ENCODE measurements at places on chromosomes 16 and 17. TPM values are rescaled to one million over a fixed set of nuclear protein-coding genes. Genes with fewer than 3 reads are reported as not detected.

DNA sequence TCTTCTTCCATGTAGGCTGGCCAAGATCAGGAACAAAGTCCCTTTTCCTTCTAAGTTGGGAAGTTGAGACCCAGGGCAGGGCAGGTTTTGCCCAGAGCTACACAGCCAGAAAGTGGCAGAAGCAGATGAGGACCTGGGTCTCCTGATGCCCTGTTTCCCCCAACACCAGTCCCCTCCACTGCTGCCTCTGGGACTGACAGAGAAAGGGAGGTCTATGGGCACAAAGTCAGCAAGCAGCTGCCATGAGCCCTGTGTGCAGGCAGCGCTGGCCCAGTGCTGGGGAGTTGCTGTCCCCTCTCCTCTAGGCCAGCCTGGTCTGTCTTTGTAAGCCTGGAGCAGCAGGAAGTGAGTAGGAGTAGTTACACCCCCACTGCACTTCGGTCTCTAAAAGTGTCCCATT, 46.9 kb upstream of the NKD1 start:
- no peak overlapping the region for H3K4me3 ChIP-seq
- H3K27ac ChIP-seq = no peak overlapping the region
- no peak for DNase-seq
- H3K4me1 ChIP-seq = no peaks in the 10 kb centered on the region
- H3K27me3 ChIP-seq = no peaks in the 10 kb centered on the region

DNA sequence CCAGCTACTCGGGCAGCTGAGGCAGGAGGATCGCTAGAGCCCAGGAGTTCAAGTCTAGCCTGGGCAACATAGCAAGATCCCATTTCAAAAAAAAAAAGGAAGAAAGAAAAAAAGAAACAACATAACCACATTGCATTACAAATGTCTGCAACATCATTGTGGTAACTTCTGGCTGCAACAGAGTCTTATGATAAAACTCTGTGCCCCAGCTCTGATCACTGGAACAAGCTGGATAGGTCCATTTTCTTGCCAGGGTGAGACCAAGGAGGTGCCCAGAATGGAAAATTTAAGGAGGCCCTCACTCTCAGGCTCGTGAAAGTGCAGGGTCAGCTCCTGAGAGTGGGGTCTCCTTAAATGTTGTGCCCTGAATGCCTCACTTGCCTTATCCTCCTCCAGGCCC, 37.8 kb upstream of the KDM8 start:
- H3K4me3 ChIP-seq = no peak overlapping the region
- H3K36me3 ChIP-seq = no peaks in the 10 kb centered on the region
- no peaks in the 10 kb centered on the region for H3K4me1 ChIP-seq
- no peak for DNase-seq
- no peak overlapping the region for H3K27ac ChIP-seq
- no peaks in the 10 kb centered on the region for H3K27me3 ChIP-seq

GRCh38 chr17:43770957-43771356, 7.8 kb downstream of the DUSP3 start:
- H3K36me3 ChIP-seq = peaks cover 70% of the 10 kb centered on the region
- no peak for DNase-seq
- no peak overlapping the region for H3K27ac ChIP-seq
- H3K4me3 ChIP-seq = no peak overlapping the region

- H3K4me3 ChIP-seq = peak overlapping the region; percentile 69
- peak overlapping the region; percentile 93 for H3K27ac ChIP-seq
- H3K36me3 ChIP-seq = no peaks in the 10 kb centered on the region
- no peak for DNase-seq
- no peaks in the 10 kb centered on the region for H3K27me3 ChIP-seq
Observed at GRCh38 chr17:75088465-75089417, 987 bp downstream of the SLC16A5 start.

DNA sequence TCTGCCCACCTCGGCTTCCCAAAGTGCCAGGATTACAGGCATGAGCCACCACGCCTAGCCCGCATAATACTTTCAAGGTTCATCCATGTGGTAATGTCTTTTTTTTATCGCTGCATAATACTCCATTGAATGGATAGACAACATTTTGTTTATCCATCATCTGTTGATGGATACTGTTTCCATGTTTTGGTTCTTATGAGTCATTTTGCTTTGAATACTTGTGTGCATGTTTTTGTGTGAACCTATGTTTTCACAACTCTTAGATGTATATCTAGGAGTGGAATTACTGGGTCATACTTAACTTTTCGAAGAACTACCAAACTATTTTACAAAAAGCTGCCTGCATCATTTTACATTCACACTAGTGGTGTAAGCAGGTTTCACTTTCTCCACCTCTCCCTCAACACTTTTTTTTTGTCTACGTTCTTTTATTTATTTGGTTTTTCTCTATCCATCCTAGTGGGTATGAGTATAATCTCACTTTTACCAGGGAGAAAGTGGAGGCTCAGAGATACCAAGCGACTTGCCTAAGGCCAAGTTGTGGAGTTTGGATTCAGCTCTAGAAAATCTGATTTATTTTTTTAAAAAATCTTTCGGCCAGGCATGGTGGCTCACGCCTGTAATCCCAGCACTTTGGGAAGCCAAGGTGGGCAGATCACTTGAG, 151.2 kb downstream of the CMIP start:
- no peak overlapping the region for H3K27ac ChIP-seq
- no peak for DNase-seq
- peaks cover 12% of the 10 kb centered on the region for H3K4me1 ChIP-seq
- no peak overlapping the region for H3K4me3 ChIP-seq
- H3K27me3 ChIP-seq = no peaks in the 10 kb centered on the region

- no peaks in the 10 kb centered on the region for H3K27me3 ChIP-seq
- no peak overlapping the region for H3K4me3 ChIP-seq
- H3K36me3 ChIP-seq = peaks cover 52% of the 10 kb centered on the region
- no peak for DNase-seq
- peaks cover 27% of the 10 kb centered on the region for H3K4me1 ChIP-seq
- H3K27ac ChIP-seq = peak overlapping the region; percentile 67
Observed at GRCh38 chr17:28925912-28926365, 23.1 kb upstream of the DHRS13 start.

GRCh38 chr16:1906846-1907165, 11.4 kb downstream of the HS3ST6 start:
- H3K27ac ChIP-seq = no peak overlapping the region
- H3K27me3 ChIP-seq = peaks cover 19% of the 10 kb centered on the region
- DNase-seq = no peak
- H3K4me3 ChIP-seq = no peak overlapping the region

GRCh38 chr17:263271-263670, 81.8 kb upstream of the DOC2B start:
- no peak for DNase-seq
- no peak overlapping the region for H3K27ac ChIP-seq
- H3K4me3 ChIP-seq = no peak overlapping the region
- H3K36me3 ChIP-seq = no peaks in the 10 kb centered on the region

GRCh38 chr16:23863511-23864422, 28.0 kb downstream of the PRKCB start:
- no peaks in the 10 kb centered on the region for H3K36me3 ChIP-seq
- no peaks in the 10 kb centered on the region for H3K27me3 ChIP-seq
- peaks cover 27% of the 10 kb centered on the region for H3K4me1 ChIP-seq
- DNase-seq = no peak

DNA sequence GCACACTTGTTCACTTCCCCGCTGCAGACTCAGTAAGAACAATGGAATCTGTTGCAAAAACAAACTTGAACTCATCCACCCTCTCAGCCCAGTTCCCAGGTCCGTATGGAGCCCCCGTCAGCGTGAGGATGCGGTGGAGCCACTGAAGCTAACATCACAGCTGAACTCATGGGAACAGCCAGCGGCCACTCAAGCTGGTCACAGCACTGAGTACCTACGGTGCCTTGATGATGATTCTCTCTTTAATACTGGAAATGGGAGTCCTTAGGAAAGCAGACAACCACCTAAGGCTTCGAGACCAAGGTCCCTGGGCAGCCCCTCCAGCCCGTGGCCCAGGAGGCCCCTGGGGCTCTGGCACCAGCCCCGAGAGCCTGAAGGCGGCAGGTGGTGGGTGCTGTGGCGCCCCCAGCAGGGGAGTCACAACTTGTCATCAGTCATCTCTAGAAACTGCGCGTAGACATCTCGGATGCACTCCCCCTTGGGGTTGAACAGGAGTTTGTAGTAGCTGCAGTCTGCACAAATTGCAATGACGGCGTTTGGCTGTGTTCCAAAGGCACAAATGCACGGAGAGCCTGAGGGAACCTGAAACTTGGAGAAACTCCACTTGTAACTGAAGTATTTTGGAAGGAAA, 31.0 kb upstream of the RHOT1 start:
- no peak for DNase-seq
- H3K27ac ChIP-seq = no peak overlapping the region
- H3K36me3 ChIP-seq = no peaks in the 10 kb centered on the region
- no peak overlapping the region for H3K4me3 ChIP-seq

ASPHD1 gene
- 4.4 TPM for total RNA-seq

GINS2 gene
- total RNA-seq = 0.46 TPM

- no peaks in the 10 kb centered on the region for H3K36me3 ChIP-seq
- no peaks in the 10 kb centered on the region for H3K4me1 ChIP-seq
- H3K27me3 ChIP-seq = no peaks in the 10 kb centered on the region
- no peak overlapping the region for H3K27ac ChIP-seq
- DNase-seq = no peak
Observed at GRCh38 chr16:35184356-35184870, 1725.0 kb downstream of the TP53TG3F start.

MILR1 gene
- 17.9 TPM for total RNA-seq

AIPL1 gene
- not detected for total RNA-seq

C17orf107 gene
- 2.7 TPM for total RNA-seq

ABCC12 gene
- total RNA-seq = not detected

DNA sequence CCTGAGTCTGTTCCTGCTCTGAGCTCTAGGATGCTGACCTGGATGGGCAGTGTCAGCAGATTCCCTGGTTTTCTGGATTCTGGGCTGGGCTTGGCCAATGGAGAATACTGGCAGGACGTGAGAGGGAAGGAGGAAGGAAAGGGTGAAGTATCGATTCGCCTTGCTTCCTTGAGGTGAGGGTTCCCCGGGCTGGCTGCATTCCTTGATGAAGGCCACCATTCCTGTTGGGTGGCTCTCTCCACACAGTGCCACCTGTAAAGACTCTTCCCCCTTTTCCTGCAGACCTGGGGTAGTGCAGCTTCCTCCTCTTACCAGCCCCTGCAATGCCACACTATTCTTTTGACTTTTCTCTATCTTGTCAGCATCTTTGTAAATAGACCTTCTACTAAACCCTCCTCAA, 58.1 kb upstream of the TANC2 start:
- no peak overlapping the region for H3K27ac ChIP-seq
- H3K4me1 ChIP-seq = no peaks in the 10 kb centered on the region
- no peaks in the 10 kb centered on the region for H3K36me3 ChIP-seq
- no peaks in the 10 kb centered on the region for H3K27me3 ChIP-seq
- H3K4me3 ChIP-seq = no peak overlapping the region

DNA sequence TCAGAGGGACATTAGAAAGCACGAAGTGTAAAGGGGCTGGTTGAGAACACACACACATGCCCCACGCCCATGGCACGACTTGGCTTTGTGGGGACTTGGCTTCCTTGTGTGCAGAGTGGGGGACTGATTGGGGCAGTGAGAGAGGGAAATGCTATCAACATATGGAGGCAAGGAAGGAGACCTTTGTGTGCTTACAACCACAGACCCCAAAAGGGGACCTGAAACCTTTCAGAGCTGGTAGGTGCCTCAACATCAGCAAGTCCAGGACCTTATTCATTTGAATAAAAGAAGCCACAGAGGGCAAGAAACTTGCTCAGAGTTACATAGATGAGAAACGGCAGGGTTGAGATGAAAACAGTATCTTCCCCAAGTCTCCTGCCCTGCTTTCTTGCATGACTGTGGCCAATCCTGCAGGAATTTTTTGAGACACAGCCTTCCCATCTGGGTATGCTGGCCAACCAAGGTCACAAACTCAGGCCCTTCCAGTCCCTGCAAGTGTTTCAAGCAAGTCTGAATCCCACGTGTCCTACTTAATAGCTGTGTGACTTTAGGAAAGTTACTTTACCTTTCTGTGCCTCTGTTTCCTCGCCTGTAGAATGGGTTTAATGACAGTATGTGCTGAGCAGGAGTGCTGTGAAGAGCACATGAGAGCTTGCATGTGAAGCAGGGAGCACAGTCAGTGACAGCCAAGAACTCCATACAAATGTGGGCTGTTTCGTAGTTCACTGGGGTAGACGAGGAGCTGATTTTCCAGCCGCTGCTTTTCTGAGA, 26.2 kb downstream of the C16orf78 start:
- H3K27me3 ChIP-seq = no peaks in the 10 kb centered on the region
- no peaks in the 10 kb centered on the region for H3K36me3 ChIP-seq
- no peak for DNase-seq
- H3K4me3 ChIP-seq = no peak overlapping the region
- no peak overlapping the region for H3K27ac ChIP-seq

MARVELD3 gene
- 6.9 TPM for total RNA-seq

DNA sequence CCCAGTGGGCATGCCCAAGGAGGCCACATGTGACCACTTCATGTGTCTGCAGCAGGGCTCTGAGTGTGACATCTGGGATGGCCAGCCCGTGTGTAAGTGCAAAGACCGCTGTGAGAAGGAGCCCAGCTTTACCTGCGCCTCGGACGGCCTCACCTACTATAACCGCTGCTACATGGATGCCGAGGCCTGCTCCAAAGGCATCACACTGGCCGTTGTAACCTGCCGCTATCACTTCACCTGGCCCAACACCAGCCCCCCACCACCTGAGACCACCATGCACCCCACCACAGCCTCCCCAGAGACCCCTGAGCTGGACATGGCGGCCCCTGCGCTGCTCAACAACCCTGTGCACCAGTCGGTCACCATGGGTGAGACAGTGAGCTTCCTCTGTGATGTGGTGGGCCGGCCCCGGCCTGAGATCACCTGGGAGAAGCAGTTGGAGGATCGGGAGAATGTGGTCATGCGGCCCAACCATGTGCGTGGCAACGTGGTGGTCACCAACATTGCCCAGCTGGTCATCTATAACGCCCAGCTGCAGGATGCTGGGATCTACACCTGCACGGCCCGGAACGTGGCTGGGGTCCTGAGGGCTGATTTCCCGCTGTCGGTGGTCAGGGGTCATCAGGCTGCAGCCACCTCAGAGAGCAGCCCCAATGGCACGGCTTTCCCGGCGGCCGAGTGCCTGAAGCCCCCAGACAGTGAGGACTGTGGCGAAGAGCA, 4.4 kb downstream of the WFIKKN2 start:
- no peaks in the 10 kb centered on the region for H3K27me3 ChIP-seq
- no peaks in the 10 kb centered on the region for H3K36me3 ChIP-seq
- H3K27ac ChIP-seq = no peak overlapping the region
- peaks cover 5% of the 10 kb centered on the region for H3K4me1 ChIP-seq
- no peak overlapping the region for H3K4me3 ChIP-seq

DNA sequence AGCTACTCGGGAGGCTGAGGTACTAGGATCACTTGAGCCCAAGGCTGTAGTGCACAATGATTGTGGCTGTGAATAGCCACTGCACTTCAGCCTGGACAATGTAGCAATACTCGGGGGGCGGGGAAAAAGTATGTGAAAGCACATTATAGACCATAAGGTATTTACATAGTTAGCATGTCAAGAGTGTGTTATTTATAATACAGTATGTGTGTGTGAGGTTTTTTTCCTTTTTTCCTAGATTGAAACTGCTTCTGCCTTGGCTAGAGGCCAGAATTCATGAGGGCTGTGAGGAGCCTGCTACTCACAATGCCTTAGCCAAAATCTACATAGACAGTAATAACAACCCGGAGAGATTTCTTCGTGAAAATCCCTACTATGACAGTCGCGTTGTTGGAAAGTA, 30.5 kb downstream of the PTRH2 start:
- H3K36me3 ChIP-seq = peaks cover 100% of the 10 kb centered on the region
- H3K27ac ChIP-seq = no peak overlapping the region
- H3K27me3 ChIP-seq = no peaks in the 10 kb centered on the region
- no peak for DNase-seq
- no peak overlapping the region for H3K4me3 ChIP-seq

KRTAP9-8 gene
- not detected for total RNA-seq

All from upper lobe of right lung (tissue), 1 donor.